ENCODE measurements at places on chromosomes 6 and 20.

DNA sequence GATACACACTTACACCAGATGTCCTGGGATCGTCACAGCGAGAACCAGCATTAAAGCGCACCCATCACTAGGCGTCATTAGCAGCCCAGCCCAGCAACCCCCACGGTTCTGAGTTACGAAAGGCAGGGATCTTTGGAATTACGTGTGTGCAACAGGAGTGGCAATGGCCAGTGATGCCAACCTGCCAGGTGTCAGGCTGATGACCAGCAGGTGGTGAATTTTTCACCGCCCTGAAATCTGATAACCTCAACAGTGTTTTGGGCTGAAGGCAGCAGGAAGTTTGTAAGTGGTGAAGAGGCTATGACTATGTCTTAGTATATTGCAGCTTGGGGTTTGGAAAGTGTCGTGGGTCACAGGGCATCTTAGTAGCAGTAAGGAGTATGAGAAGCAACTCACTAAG, 166.1 kb downstream of the TMEM242 start:
- no peak for DNase-seq

DNA sequence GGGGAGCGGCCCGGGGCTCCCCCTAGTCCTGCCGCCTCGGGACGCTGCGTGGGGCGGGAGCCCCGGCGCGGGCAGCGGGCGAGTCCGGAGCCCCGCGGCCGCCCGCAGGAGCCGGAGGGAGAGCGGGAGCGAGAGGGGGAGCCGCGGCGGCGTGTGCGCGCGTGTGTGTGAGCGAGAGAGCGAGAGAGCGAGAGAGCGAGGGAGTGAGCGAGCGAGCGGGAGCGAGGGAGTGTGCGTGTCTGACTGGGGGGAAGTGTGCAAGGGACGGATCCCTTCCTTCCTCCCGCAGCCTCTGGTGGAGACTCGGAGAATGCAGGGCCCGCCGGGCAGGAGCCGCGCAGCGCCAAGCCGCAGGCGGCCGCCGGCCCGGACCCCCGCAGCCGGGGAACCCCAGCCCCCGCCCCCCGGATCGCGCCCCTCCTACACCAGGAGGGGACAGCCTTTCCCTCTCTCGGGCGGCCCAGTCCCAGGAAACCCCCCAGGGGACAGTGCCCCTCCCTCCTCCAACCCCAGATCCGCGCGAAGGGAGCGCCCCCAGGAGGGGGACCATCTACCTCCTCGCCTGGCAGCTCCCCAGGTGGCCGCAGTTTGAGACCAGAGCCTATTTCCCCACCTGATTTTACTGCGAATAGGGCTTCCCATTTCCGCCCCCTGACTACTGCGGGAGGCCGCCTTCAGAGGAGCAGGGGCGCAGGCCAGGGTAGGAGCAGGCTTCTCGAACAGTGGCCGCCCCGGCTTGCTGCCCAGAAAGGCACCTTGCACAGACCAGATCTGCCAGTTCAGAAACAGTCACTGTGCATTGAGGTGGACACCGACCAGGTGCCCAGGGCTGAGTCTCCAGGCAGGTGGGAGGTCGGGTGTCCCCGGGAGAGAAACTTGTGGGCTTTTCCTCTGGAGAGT, at the start of gene CDH22:
Gene CDH22, minus strand, starts transcription at position 241 of the 900 bp plus-strand sequence. CDS start 57,204 bp downstream, outside the sequence.
- DNase-seq, result peak; percentile 39

DNA sequence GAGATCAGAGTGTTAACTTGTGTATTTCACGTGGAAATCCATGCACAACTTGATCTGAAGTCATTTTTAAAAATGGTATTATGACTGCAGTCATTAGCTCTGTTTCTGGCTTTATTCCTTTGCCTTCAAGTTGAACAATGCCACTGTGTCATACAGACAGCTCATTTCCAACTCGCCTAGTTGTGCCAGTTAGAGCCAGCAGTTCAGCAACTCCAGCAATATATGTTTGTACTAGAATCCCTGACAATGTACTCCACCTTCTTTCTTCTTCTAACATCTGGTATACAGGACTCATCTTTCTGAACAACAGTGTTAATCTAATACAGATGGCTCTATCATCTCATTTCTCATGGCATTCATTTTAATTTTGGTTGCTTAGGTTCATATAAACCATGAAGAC, 418.3 kb upstream of the POU3F2 start:
- DNase-seq, result no peak

DNA sequence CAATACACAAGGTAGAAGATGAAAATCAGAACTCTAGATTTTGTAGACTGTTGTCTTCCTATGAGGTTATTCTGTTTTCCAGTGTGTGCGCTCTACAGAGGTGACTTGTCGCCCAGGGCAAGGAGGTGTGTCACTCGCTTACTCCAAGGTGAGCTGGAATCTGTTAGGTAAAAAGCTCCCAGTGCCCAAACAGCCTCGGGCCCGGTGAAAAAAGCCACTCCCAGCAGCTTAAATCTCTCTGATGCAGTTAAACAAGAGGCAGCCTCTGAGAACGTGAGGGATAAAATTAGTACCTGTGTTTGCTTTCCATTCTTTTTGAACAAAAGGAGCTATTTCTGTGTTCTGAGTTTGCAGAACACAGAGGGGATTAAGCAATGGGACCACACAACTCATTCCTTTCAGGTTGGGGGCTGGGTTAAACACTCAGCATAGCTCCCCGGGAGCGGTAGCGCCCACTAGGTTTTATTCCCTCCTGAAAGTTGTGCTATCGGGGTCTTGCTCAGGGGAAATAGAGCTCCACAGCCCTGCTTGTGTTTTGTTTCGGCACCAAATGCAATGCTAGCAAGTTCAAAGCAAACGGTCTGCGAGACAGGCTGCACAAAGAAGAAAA, 181.2 kb downstream of the FOXA2 start:
- no peak for DNase-seq

DNA sequence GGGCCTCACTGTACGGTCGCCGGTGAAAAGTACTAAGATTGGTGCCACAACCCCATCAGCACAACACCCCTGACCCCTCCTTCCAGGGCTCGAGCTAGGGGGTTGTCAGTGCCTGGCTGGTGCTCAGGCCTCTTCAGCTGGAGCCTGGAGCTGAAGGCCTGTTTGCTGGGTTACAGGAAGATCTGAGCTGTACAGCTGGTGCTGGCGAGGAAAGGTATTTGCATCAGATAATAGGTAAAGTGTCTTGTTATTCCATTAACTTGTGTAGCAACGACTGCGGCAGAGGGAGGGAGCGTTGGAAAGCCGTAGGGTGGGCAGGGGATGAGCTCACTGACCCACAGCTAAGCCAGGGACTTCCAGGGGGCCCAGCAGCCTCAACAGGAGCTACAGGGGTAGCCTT, 15.8 kb upstream of the SIRPA start:
- no peak for DNase-seq

Data from CD4-positive, alpha-beta T cell treated with Interleukin-10 for 1 hour (primary cell).